ENCODE measurements at places on chromosomes 1 and 21.

- DNase-seq, result no peak
These were observed 38.3 kb upstream of the SCMH1 start for GRCh38 chr1:41280202-41281032.

GRCh38 chr1:211331011-211331709, 4.5 kb downstream of the TRAF5 start:
- no peak for DNase-seq

DNA sequence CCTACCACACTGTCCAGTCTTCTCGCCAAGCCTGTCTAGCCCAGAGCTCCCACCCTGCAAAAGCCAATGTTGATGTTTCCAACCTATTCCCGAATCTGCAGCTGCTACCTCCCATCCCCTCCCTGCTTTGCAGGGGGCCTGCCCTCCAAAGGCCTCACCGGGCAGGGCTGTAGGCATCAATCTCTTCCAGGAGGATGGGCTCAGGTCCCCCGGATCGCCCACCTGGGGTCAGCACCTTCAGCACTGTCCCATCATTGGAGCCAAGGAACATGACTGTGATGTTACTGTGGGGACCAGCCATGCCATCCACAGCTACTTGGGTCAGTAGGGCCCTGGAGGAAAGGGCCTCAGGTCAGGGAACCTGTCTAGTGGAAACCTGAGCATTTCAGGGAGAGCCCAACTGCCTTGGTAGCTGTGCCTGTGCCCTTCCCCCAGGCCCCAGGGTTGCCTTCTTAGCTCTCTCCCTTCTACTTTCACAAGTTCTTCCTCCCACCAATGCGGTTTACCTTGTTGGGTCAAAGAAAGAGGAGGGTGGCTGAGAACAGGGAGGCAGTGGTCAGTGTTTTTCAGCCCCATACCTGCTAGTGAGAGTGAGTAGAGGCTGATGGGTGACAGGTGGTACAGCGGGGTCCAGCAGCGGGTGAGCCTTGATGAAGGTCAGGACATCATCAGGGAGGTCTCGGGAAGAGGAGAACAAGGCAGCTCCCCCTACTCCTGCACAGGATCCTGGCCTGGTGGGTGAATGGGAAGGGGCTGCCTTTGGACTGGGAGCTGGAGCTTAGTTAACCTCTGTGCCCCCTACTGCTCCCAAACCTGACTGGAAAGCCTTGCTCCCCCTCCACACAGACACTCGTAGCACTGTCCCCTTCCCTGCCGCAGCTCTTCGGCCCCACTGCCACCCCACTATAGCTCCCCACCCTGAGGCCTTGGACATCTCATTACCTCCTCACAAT, 10.7 kb downstream of the SEMA6C start:
- no peak for DNase-seq

DNA sequence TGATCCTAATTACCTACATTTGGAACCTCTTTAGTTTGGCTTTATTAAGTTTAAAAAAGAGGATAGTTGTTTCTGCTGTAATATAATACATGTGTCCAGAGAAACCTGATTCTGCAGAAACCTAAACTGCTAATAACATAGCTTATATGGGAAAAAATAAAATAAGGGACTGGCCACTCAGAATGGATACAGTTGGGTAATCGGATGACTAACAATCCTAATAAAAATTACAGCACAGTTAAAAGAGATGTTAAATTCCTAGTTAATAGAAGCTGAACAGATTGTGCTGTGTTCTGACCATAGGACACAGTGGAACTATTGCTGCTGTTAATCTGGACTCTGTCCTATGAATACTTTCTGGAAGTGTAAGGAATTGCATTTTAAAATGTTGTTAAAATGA, 16.0 kb downstream of the ARV1 start:
- no peak for DNase-seq

- no peak for DNase-seq
These were observed 46.9 kb downstream of the GIPC2 start for GRCh38 chr1:78092643-78093042.

Data from effector memory CD4-positive, alpha-beta T cell (primary cell).